ENCODE measurements at places on chromosomes 1 and 21.

DNA sequence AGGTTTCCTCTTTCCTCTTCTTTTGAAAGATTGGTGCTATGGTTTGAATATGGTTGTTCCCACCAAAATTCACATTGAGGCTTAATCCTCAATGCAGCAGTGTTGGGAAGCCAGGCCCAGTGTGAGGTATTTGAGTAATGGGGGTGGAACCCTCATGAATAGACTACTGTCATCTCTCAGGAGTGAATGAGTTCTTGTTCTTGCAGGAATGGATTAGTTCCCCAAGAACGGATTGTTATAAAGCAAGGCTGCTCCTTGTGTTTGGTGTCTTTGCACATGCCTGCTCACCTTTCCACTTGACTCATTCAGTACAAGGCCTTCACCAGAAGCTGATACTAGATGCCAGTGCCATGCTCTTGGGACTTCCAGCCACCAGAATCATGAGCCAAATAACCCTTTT, 223.2 kb downstream of the BACH1 start:
- DNase-seq: no peak

GRCh38 chr1:19405761-19406487, 79.4 kb downstream of the CAPZB start:
- DNase-seq: no peak

DNA sequence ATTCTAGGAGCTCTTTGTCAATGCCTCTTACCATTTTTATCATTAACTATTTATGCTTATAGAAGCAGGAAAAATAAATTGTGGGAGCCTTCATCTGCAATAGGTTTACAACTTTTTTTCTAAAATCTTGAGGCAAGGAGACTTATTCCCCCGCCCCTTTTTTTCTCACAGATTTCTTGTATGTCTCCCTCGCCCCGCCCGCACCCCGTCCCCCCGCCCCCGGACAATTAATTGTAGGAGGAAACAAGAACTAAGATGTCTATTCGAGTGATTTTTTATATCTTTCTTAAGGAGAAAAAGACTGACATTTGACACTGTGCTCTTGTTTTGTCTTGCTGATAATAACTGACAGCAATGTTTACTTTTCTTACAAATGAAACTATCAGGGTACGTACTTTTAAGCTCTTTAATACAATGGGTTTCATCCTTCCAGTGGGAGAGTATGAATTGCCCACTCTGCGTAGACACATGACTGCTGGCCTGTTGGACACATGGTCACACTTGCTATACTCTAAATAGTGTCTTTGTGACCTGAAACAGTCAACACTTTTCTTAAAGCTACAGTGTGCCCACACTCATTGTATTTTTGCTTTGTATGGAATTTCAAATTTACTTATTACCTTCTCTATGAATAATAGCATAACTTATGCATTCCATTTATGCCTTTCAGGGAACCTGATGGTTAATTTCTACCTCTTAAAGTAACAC, 1.5 kb upstream of the IVNS1ABP start:
- no peak for DNase-seq

DNA sequence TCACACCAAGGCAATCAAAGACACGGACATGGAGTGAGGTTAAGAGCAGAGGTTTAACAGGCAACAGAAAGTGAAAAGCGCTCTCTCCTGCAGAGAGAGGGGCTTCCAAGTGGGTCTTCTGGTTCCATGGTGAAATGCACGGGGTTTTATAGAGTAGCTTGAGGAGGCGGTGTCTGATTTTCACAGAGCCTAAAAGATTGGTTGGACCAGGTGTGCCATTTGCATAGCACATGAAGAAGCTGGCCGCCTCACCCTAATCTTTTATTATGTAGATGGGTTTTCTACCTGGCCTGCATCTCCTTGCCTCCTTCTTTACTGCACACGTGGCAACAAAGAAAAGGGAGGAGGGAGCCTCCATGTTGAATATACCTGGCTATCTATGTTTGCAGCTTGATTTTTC, 197.3 kb downstream of the RYR2 start:
- DNase-seq: no peak

- no peak for DNase-seq
Observed at GRCh38 chr1:111283838-111284237, 6.8 kb upstream of the CHIA start.
